ENCODE measurements at places on chromosomes 4 and X.

DNA sequence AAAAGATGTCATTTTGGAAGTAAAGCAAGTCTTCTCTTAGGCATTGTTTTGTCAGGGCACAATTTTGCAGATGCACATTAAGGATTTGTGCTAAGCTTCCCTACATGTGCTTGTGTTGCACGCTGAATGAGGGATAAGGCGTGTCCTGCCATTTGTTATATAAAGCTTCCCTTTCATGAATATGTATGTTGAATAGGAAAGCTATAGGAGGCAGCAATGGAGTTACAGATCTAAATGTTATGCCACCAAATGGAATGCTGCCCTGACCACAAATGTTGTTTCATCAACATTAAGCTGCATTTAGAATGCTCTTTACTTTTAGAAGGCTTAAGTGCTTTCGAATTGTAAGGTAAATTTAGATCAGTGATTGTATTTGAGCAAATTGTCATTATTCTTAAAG is 20.9 kb downstream of the SGMS2 start:
- DNase-seq = no peak

DNA sequence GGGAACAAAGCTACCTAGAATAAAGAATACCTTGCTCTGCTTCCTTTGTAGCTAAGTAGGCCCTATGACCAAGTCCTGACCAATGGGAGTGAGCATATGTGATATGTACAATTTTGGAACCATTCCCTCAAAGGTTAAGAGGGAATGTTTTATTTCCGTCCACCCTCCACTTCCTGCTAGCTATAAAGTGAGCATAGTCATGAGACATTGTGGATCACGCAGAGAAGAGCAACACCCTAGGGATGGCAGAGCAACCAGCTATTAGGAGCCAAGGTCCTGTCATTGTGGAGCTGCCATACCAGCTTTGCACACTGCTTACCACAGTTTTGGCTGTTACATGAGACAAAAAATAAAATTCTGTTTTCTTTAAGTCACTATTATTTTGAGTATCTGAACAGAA is 45.8 kb upstream of the RNF128 start:
- no peak for DNase-seq

DNA sequence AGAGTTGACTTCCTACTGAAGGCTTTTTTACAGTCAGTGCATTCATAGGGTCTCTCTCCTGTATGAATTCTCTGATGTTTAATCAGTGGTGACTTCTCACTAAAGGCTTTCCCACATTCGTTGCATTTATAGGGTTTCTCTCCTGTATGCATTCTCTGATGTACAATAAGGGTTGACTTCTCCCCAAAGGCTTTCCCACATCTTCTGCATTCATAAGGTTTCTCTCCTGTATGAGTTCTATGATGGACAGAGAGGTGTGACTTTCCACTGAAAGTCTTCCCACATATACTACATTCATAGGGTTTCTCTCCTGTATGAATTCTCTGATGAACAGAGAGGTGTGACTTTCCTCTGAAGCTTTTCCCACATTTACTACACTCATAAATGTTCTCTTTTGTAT is 45.2 kb downstream of the ZNF674 start:
- DNase-seq = no peak

- peak; percentile 10 for DNase-seq
These were observed 247.9 kb upstream of the POF1B start for GRCh38 chrX:85627363-85627762.

- DNase-seq = peak; percentile 84
These were observed 2.3 kb downstream of the IRF2 start for GRCh38 chr4:184471881-184472613.

DNA sequence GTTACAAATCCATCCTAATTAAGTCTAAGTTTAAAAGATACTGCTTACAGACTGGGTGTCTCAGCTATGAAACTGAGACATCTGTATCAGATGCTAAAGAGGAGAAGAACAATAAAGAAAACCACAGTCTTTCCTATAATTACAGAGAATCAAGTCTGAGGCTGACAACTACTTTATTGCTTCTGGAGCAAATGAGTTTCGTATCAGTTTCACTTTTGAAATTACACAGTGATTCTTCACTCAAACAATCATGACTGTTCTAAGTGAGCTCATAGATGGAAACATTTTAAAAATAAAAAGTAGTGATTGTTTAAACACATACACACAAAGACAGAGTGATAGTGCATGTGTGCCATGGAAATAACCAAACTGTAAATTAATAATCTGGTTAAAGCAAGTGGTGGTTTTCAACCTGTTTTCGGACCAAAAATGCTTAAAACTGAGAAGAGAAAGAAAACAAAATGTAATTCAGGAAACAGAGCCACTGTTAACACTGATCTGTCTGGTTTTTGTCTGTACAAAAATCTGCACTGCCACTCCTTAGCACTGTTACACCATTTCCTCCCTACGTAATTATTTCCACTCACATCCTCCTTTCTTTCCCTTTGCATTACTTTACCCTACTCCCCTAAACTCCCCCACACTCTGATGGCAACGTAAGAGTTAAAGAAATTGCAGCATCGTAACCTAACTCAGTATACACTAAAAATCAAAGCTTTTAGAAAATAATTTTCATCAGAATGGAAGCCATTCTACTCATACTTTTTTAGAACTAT is 12.5 kb downstream of the RFC1 start:
- DNase-seq = peak; percentile 71

DNA sequence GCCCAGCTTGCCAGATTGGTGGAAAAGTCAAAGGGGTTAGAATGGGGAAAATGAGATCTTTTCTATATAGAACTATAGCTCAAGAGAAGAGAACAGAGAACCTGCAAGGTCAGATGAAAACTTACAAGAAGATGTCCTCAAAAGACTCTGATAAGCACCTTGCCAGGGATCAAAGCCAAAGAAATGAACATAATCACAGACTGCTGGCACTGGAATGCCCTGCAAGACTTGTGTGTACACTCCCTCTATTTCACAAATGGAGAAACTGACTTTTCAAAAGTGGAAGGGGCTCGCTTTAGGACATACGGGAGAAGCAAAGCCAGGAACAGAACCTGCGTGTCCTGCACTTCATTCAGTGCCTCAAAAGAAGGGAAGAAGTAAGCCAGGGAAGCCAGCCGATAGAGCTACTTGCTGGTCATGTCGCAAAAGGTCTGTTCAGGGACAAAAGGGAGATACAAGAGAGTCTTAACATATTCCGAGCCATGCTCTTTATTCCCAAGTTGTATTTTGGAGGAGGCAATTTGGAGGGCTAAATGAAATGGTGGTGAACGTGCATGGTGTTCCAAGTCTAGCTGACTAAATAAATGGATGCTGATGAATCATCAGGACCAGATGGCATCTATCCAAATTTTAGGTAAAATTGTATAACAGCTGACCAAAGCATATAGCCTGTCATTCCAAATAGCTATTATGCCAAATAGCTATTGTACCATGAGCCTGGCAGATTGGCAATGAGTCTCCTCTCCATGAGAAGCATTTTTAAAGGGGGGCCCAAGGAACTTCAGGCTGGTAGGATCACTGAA is 175.6 kb upstream of the GPC4 start:
- DNase-seq = no peak

DNA sequence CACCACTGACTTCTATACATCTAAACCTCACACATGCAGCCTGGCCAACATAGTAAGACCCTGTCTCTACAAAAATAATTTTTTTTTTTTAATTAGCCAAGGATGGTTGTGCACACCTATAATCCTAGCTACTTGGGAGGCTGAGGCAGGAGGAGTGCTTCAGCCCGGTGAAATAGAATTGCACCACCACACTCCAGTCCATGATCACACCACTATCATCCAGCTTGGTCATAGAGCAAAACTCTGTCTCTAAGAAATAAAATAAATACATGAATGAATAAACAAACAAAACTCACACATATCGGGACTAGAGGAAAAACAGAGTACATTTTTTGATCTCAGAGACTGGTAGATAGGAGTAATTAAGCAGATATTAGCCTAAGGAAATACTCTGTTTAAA is 66.6 kb upstream of the PDE5A start:
- no peak for DNase-seq

- DNase-seq = no peak
These were observed 2108.9 kb upstream of the TENM3 start for GRCh38 chr4:180134091-180134866.

- no peak for DNase-seq
These were observed 325 bp upstream of the PF4V1 start for GRCh38 chr4:73852771-73853170.

GRCh38 chrX:143934542-143934941 is 50.7 kb downstream of the UBE2NL start:
- no peak for DNase-seq

- no peak for DNase-seq
These were observed 419.3 kb upstream of the SLIT2 start for GRCh38 chr4:19832411-19832810.

- DNase-seq = no peak
These were observed 1668.6 kb upstream of the AGA start for GRCh38 chr4:179110816-179111215.

DNA sequence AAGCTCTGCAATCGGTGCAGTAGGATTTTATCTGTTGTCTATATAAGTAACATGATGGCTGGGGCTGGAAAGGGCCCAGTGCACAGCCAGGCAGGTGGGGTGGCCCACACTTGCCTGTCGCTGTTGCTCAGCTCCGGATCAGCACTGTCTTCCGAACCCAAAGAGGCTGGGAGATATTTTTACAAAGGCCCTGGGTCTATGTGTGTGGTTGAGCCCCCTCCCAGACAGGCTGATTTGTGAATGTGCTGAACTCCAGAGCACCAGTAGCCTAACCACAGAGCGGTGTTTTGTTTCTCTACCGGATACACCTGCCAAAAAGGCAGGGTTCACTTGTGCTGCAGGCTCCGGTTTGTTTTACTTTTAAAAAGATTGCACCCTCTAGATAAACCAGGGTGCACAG is 33.5 kb upstream of the CHRNA9 start:
- peak; percentile 98 for DNase-seq

- no peak for DNase-seq
These were observed 4.7 kb upstream of the ARX start for GRCh38 chrX:25020391-25020904.

GRCh38 chr4:148396986-148397673 is 45.1 kb downstream of the NR3C2 start:
- DNase-seq = no peak

DNA sequence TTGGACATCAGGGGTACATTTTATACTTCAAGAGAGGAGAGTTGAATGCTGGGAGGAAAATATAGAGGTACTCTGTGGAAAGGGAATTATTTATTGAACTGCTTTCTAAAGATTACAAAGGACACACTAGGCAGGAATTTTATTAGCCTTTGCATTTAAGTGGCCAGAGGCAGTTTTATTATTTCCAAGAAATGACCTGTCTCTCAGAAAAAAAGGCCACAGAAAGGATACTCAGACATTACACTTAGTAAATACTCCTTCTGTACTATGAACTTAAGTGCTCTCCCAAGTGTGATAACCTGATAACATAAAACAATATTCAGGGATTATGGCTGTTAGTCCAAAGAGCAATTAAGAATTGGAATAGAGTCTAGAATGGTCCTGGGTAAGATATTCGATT is 7.5 kb downstream of the LRRC66 start:
- no peak for DNase-seq

DNA sequence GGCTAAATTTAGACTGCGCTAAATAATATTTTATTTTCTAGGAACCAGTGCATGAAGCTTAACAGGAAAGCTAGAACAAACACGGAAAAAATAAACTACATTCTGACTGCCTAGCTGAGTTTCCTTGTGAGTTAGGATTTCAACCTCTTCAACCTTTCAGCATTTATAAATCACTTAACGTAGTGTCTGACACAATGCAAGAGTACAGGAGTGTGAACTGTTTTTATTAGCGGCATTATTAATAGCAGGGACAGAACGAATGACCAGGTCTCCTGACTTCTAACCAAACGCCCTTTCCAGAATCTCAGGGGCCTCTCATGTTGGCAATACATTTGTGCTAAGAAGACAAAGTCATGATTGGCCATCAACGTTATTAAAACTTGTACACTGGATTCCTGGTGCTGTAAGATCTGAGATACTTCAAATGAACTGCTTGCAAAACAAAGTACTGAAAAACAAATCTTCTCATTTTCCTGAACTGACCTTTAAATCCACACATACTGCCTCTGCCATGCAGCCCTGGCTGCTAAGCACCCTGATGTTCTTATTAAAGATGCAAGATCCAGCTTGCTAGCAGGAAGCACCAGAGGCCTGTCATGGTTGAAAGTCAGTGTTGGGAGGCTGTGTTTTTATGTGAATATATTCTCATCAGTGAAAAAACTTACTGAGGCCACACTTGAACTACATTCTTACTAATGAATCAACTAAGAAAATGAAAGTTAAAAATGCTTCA is 380.4 kb upstream of the CPEB2 start:
- DNase-seq = no peak

GRCh38 chr4:85736571-85736970 is 261.6 kb downstream of the ARHGAP24 start:
- no peak for DNase-seq

- peak; percentile 22 for DNase-seq
These were observed 50.8 kb upstream of the TRIM2 start for GRCh38 chr4:153153339-153153871.

- DNase-seq = no peak
These were observed 2295.4 kb downstream of the ARAP2 start for GRCh38 chr4:33948921-33949320.

- no peak for DNase-seq
These were observed at the start of gene CCDC160 for GRCh38 chrX:134236626-134237614. Gene CCDC160, plus strand, starts transcription at chrX:134237182. Its CDS starts 7,619 bp downstream, at chrX:134244801.

GRCh38 chr4:118950224-118950623 is 61.6 kb downstream of the SYNPO2 start:
- DNase-seq = no peak

DNA sequence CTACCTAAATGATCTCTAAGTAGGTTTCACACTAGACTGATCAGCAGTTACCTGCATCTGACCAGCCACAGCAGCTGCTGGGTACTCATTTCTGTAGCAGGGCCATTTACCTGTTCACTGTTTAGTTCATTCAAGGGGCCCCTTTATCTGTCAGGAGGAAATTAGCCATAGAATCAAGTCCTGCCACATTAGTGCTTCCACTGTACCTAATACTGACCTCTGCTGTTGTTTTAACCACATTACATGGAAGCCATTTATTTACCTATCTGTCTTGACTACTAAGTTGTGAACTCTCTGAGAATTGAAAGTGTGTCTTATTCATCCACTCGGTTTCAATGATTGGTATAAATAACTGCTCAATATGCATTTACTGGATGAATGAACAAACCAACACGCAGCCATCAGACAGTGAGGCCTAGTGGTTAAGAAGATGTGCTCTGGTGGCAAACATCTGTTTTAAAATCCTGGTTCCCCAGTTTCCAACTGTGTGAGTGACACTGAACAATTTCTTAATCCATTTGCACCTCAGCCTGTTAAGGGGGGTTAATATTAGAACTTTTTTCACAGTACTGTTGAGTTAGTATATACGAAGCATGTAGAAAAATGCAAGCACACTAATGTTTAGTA is 30.0 kb upstream of the ANXA5 start:
- DNase-seq = peak; percentile 55

GRCh38 chr4:71113294-71113693 is 119.8 kb downstream of the DCK start:
- peak; percentile 8 for DNase-seq

- DNase-seq = no peak
These were observed 23.4 kb upstream of the ENPEP start for GRCh38 chr4:110452546-110452945.

GRCh38 chr4:173367946-173368345 is 2.8 kb upstream of the SAP30 start:
- peak; percentile 7 for DNase-seq

GRCh38 chrX:98068024-98068580 is 1184.4 kb downstream of the RPA4 start:
- no peak for DNase-seq

GRCh38 chrX:50483283-50483682 is 12.7 kb upstream of the DGKK start:
- no peak for DNase-seq
